ENCODE measurements at places on chromosomes 6 and 20.

GRCh38 chr20:18020931-18021330, 36.8 kb downstream of the OVOL2 start:
- no peak for DNase-seq

GRCh38 chr20:34127792-34128191, 15.7 kb upstream of the EIF2S2 start:
- DNase-seq, result no peak

DNA sequence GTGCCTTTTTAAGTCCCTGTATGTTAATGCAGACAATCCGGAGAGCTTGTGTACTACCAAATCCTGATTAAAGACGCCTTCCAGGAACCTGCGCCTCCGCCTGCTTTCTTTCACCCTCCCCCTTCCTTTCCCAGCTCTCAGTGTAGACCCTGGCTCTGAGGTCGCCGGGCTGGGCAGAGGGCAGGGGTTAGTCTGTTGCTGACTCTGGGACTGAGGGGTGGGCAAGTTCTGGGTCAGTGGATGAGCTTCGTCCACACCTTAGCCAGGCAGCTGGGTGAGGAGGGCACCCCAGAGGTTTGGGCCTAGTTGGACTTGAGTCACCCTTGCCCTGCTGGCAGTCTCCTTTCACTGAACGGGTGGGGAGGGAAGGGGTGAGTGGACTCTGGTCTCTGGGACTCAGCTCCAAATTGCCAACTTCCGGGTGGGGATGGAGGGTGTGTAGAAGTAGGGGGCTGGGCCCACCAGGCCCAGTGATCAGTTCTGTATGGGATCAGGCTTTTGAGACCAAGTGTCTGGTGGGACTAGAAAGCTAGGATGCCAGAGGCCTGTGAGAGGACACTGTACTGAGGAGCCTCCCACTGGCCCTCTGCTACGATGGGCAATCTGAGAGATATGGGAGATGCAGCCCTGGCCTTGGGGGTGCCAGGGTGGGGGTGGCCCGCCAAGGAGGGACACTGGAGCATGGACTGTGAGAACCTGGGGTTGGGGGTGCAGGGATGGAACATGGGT, 21.3 kb upstream of the SLC22A7 start:
- DNase-seq, result no peak

DNA sequence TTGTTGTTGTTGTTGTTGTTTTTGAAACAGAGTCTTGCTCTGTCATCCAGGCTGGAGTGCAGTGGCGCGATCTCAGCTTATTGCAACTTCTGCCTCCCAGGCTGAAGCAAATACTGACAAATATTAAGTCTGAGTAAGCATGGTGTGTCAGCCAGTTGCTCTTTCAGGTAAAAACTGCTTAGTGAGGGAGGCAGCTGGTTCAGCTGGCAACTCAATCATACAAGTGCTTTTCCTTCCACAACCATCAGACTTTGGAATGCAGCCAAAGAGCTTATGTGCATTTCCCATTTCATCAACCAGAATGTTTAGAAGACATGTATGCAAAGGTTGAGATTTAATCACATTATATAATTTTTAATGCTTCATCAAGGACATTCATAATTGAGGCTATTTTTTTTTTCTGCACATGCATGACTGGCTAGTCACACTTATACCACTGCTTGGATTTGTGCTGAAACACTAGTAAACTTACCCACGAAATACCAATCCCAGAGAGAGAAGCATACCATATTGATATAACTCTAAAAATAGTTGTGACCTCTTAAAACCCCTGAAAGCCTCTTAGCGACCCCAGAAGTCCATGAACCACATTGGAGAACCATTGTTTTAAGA, 56.0 kb downstream of the CLIC5 start:
- peak; percentile 8 for DNase-seq

GRCh38 chr6:12185081-12185673, 105.0 kb upstream of the EDN1 start:
- DNase-seq, result no peak

Data from KG1 (cell line).